ENCODE measurements at places on chromosomes 7 and 10. TPM values are rescaled to one million over a fixed set of nuclear protein-coding genes. Genes with fewer than 3 reads are reported as not detected.
A peak's percentile ranks its signal among the peaks of the same experiment; 100 is the strongest.

DNA sequence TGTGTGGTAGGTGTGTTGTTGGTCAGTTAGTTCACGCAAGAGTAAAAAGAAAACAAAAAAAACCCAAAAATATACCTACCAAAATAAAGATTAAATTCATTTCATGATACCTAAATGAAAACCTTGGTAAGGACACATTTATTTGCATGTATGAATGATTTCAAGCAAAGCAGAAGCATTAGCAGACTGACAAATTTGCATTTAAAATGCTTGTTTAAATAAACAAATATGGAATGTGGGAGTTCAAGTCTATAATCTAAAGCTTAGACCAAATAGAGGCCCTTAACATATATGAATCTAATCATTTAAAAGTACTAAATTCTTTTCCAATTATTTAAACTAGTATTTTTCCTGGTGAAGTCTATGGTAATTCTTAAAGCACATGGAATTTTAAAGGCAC lies 35.8 kb downstream of the GNAT3 start:
- no peak for DNase-seq

GRCh38 chr7:107463139-107464078 lies 6.4 kb upstream of the GPR22 start:
- peak; percentile 74 for DNase-seq

DNA sequence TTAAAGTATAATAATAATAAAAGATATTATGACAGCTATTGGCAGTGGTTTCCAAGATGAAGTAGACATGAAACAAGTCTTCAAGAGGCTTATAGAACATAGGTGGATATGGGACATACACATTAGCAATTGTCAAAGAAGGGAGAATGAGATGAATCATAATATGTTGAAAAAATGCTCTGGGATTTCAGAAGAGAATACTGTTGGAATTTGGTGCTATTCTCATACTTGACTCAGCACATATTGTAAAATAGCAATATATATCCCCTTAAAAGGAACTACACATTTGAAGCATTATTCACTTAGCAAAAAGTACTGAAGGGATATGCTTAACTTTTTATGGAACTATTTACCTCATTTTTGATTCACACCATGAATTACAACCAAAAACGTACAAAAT lies 577.2 kb upstream of the PCDH15 start:
- DNase-seq = no peak

DNA sequence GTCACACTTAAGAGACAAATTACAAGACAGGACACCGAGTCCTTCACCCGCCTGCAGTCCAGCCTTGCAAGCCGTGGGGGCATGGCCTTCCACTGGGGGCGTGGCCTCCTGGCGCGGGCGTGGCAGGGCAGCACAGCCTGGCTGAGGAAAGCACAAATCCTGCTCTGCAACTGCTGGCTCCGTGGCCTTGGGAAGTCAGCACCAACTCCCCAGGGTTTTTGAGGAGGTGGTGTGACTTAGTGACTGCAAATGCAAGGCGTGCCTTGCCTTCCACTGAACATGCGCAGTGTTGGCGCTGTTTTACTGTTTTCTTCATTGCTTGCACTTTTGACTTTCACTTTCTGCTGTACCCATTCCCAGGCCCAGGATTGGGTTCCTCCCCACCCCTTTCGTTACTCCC lies 12.9 kb upstream of the BMS1 start:
- peak; percentile 31 for DNase-seq

- DNase-seq = no peak
These were observed 484.7 kb upstream of the SORCS1 start for GRCh38 chr10:107649249-107649648.

DNA sequence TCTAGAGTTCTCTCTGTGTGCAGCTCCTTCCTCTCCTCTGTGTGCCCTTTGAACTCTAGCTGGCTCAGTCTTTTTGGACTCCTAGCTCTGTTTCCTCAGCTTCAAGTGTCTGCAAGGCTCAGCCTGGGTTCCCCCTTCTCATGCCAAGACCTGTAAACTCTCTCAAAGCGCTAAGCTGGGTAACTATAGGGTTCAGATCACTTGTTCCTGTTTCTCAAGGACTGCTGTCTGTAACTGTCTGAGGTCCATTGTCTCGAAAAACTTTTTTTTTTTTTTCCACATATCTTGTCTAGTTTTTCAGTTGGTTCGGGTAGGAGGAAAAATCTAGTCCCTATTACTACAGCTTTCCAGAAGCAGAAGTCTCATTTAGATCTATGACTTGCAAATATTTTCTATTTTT lies 46.6 kb upstream of the PPP1R17 start:
- DNase-seq = no peak

DNA sequence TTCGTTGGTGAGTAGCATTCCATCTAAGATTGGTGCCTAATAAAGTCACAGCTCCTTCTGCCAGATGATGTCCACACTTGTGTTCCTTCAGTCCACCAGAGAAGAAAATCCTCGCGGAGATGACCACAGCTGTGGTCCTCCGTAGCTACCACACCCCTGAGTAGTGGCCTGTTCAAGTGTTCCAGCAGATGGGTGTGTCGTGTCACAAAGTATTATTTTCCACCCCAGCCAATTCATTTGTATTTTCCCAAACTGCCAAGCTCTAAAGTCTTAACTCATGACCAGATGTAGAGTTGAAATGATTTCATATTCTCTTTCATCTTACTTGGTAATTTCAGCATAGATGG lies 251.3 kb upstream of the TCF7L2 start:
- no peak for DNase-seq

DNA sequence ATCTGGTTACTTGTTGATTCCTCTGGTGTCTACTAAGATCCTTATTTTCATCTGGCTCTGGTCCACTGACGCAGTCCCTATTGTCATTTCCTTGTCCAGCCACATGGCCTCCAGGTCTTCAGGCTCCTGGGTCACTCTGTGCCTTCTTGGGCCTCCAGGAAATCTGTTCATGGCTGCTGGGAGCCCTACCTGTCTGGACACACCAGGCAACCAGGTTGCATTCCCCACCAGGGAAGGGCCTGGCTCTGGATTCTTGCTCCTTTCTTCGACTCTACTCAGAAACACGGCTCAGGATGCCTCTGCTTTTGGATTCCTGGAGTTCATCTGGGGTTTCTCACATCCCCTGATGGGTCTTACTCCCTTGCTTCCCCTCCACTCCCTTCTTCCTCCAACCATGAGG lies 8.0 kb upstream of the PPIF start:
- DNase-seq = no peak

DNA sequence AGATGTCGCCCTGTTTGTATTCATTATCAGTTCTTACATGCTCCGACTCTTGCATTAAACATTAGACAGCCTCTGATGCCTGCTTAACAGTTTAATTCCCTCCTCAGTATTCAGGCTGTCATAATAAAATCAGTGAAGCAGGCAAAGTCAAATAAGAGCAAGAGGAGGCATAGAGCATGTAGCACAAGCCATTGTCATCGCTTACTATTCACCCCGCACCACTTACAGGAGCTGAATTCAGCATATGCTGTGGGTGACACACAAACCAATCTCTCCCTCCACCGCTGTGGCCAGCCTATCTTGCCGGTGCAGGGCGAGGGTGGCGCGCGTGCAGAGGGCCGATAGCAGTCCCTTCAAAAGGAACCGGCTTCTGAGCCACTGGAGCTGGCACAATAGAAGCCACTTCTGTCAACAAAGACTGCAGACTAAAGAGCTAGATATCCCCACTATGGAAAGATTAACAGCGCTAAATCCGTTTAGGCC lies 433.2 kb upstream of the MGMT start:
- DNase-seq = no peak

DNA sequence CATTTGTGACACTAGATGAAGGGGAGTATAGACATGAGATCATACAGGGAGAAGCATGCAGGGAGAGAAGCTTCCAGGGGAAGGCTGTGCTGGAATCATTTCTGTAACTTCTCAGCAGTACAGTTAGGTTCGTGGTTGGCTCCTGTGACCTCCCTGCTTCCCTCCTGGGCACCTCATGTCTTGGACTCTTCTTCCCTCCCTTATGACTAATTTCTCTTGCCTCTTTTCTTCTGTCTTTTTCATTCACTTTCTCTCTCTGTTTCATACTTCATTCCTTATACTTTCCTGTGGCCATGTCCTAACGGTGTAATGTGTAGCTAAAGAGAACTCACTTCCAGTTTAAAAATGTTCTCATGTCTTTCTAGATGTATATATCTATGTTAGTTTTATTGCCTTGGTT lies 19.1 kb upstream of the HKDC1 start:
- DNase-seq = peak; percentile 20

- peak; percentile 54 for DNase-seq
These were observed 6.5 kb downstream of the ANLN start for GRCh38 chr7:36396150-36396549.

DNA sequence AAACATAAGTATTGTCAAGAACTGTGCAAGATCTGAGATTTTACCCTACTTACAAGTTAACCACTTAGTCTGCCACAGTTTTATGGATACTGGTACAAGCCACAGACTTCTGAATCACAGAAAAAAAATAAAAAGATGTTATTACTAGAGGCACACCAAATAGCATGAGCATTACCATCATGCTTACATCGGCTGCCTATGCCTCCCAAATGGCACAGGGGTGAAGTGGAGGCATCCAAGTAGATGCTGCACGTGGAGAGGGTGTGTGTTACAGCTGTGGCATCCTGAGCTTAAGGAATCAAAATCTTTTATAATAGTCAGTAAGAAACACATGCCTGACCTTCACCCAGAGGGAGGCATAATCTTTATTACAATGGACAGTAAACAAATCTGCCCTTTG lies 207.8 kb downstream of the TFEC start:
- no peak for DNase-seq

DNA sequence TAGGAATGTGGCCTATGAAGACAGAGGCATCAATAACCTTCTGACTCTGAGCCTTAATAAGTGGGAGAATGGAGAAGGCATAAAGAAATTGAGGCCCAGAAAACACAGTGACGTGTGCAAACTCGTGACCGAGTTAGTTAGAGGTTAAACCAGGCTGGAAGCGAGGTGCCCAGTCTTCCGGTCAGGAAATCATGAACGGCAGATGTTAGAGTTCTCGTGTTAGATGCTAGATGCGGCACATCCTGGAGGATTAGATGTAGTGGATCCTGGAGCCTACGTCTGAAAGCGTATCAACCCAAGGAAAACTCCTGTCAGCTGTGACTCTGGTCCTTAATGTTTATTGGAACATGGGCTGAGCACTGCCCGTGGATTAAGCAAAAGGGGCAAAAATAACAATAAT lies 275.9 kb downstream of the TCF7L2 start:
- no peak for DNase-seq

DNA sequence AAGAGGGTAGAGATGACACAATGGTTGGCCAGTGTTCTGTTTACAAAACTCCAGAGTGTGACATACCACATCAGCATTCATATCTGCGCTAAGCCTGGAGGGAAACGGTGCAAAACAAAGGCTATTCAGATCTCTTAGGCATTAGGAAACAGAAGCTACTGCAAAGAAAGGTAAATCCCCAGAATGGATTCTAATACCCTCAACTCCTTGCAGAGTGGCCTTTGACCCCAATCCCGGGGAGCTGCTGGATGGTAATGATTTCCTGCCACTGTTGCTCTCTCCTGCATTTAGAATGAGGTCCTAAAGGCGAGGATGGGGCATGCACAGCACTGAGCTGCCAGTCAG lies 65.2 kb downstream of the AOAH start:
- peak; percentile 98 for DNase-seq

DNA sequence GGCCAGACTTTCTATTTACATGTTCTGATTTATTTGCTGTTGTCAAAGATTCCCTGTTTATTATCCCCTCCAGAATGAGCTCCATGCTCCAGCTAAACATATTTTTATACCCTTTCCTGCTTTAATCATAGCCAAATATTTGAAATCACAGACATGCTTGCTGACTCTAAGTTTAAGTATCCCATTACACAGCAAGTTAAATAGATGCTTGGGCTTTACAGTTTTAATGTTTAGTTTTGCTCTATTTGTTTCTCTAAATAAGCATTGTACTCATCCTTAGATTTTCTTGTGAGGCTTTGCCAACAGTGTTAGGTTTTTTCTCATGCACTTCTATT lies 196.8 kb downstream of the TAX1BP1 start:
- no peak for DNase-seq

GRCh38 chr7:19610194-19610943 lies 98.5 kb downstream of the POLR1F start:
- DNase-seq = no peak

GRCh38 chr7:30912021-30912730 lies 523 bp downstream of the AQP1 start:
- DNase-seq = no peak

GRCh38 chr7:45923290-45923689 lies 2.2 kb upstream of the IGFBP3 start:
- peak; percentile 77 for DNase-seq

DNA sequence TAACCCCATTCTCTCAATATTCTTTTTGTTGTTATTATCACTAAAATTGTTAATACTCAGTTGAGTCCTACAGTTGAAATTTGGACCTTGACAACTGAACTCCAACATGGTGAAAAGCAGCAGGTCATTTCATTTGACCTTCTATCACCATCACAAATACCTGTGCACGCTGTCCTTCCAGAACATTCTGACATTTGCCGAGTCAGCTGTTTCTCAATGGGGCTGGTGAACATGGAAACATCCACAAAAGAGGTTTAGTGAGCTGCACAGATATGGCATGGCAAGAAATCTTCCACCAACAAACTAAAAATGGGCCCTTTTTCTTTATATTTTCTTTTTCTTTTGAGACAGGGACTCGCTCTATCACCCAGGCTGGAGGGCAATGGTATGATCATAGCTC lies 169.7 kb downstream of the ZNF438 start:
- no peak for DNase-seq

GRCh38 chr10:51186361-51186760 lies 112.1 kb downstream of the PRKG1 start:
- no peak for DNase-seq

Gene USP6NL
- total RNA-seq = 4.2 TPM

Gene CHAT
- not detected for total RNA-seq

Gene VPS37D
- 1.7 TPM for total RNA-seq

Gene HELLS
- 52.8 TPM for total RNA-seq
